ENCODE measurements at places on chromosomes 1 and 21. TPM values are rescaled to one million over a fixed set of nuclear protein-coding genes. Genes with fewer than 3 reads are reported as not detected.

The C1orf87 gene
- not detected for total RNA-seq

The MINDY1 gene
- total RNA-seq, result 26.5 TPM

The DPT gene
- 26.9 TPM for total RNA-seq

- DNase-seq, result no peak
These were observed 41.3 kb upstream of the SLC44A3 start for GRCh38 chr1:94778808-94779207.

DNA sequence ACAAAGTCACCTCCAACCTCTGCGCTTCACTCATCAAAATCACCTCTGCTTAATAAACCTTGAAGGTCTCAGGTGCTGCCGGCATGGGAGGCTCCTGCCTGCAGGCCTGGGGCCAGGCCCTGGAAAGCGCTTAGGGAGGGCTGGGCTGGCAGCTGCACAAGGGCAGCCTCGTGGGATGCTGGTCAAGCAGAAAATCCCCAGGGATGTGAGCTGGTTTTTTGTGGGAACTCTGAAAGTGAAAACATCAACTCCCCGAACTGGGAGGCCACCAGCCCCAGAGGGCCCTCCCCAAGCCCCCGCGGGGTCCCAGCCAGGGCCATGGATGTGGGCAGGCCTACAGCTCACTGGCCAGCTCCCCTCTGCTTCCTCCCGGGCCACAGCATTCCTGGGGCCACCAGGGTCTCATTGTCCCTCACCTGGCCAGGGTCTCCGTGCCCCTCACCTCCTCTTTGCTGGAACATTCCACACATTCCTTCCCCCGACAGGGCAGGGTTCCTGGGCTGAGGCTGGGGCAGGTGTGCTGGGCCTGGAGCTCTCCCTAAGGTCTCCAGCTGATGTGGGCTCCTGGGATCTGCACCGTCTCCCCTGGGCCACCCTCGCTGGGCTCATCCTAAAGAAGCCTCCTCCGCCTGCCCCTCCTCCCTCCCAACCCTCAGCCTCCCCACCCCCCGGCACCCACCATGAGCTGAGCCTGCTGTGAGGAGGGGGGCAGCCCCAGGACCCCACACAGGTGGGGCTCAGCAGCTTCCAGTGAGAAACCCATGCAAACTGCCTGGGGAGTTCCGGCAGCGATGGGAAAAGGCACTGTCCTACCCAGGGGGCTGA is 36.0 kb upstream of the POFUT2 start:
- no peak for DNase-seq

The CYP4X1 gene
- 307 TPM for total RNA-seq

DNA sequence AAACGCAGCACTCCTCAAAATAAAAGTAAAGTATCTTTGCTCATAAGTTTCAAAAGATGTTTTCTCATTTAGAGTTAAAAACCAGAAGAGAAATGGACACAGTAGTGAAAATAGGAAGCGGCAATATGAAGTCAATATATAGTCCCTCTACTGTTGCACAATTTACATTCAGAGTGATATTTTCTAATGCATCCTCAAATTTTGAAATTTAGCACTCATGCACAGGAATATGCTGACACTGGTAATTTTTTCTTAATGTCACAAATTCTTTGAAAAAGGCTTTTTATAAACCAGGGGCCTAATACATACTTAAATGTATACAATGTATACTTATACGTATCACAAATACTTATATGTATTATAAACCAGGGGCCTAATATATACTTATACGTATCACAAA is 19.5 kb downstream of the ST7L start:
- DNase-seq, result no peak

DNA sequence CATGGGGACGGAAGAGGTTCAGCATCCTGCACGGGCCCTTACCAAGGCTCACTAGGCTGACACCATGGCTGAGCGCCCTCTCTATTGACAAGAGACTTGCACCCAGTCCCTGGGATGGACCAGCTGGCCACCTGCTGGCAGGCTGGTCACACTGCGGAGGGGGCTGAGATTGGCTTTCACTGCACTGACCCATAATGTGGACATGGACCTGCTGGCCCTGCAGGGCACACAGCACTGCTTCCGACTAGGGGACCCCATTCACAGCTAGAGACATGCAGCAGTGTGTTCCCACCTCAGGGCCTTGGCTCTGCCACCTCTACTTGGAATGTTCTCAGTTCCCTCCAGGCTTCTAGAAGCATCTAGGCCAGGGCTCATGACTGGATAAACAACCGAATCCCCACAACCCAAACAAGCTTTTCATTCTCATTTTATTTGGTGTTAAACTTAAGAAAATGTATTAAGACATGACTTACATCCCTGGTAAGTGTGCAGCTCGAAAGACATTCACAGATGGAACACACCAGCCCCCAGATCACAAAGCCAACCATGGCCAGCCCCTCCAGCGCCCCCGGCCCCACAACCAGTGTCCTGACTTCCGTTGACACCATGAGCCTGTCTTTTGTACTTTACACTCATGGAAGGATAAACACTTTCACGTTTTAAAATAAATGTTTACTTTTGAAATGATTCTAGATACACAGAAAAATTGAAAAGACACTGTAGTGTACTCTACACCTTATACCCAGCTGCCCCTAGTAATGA is 9.3 kb upstream of the SRARP start:
- no peak for DNase-seq

DNA sequence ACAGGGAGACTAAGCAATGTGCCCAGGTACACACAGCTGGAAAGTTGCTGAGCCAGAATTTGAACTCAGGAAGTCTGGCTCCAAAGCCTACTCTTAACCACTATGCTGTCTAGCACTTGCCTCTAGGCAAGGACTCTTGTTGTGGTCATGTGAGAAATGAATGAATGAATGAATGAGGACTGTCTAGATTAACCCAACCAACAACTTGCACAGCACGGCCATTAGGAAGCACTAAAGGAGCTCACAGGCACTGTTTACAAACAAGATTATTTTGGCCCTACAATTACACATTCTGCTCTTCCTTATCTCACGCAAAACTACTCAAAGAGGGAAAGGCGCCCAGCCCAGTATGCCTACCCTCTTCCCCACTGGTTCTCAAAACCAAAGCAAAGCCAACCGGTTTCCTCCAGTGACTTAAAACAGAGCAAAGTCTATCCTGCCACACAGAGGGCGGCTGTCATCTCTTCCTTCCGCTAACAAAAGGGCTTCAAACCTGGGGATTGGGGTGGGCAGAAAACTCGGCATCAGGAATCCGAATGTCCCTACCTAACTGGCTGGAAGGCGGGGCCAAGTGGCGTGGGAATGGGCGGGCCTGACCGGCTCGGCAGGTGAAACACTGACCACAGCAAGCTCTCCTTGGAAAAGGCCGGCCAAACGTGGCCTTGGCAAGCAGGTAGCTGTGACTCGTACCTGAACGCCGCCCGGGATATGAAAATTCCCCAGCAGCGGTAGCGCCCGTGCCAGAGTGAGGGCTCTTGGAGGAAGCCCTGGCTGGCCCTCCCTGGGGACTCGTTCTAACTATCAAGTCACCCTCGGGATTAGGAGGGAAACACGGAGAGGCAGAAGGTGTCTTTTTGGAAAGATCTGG is 948 bp downstream of the STK40 start:
- DNase-seq, result peak; percentile 87

The HMGN2 gene
- 192 TPM for total RNA-seq

The PRRX1 gene
- total RNA-seq, result 73.1 TPM

DNA sequence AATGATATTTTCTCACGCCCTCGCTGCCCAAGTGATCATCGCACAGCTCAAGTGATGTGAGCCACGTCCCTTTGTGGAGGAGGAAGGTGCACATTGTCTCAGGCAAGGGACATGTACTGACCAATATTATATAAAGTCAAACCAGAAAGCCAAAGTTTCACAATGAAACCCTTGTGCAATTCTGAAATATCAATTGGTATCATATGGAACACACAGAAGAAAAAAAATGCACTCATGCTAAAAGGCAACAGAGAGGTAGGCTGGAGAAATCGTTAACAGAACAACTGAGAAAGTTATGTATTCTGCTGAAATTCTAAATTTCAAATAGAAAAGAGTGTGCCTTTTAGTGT is 1.9 kb downstream of the JAM2 start:
- no peak for DNase-seq

The GJA8 gene
- not detected for total RNA-seq
